ENCODE measurements at places on chromosomes 12 and 14. TPM values are rescaled to one million over a fixed set of nuclear protein-coding genes. Genes with fewer than 3 reads are reported as not detected.

GRCh38 chr12:97169889-97170567 lies 263.0 kb downstream of the NEDD1 start:
- no peak for DNase-seq

- no peak for DNase-seq
Observed at GRCh38 chr14:94522115-94522724, 13.0 kb upstream of the SERPINA12 start.

GRCh38 chr12:47896633-47897032 lies 8.2 kb downstream of the VDR start:
- DNase-seq, result peak; percentile 89

DNA sequence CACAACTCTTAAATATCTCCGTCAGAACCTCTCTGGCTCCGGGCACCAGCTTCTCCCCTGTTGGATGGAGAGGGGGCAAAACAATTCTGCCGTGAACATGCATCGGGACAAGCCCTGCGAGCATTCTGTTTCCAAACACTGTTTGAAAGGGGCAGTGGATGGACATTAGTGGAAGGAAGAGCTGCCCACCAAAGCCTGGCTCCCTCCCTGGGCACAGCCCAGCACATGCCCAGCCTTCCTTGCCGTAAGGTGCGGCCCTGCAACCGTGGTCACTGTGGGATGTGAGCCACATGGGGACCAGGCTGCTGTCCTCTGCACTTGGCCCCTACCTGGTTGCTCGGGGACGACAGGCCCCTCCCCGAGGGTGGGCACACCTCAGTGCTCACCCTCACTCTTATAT lies 54.0 kb downstream of the TRAFD1 start:
- no peak for DNase-seq

- DNase-seq, result no peak
Observed at GRCh38 chr12:132043216-132043615, 93.5 kb downstream of the EP400 start.

- DNase-seq, result no peak
Observed at GRCh38 chr12:3931776-3932175, 58.6 kb upstream of the PARP11 start.

GRCh38 chr12:104371043-104371870 lies 67.7 kb downstream of the EID3 start:
- peak; percentile 95 for DNase-seq

DNA sequence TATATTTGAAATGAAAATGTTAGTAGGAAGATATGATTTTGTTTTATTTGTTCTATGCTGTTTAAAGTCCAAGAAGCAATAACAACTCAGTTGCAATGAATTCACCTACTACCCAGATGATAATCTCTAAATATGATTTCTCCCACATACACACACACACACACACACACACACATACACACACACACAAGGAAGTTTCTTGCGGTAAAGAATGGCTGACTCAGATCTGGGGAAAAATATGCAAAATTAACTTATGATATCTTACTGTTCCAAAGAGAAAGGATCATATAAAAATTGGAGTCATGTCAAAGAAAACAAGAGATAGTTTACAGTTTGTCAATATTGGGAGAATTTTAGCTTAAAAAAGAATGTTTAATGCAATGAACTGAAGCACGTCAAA lies 456.7 kb downstream of the SLC16A7 start:
- no peak for DNase-seq

The NRXN3 gene
- total RNA-seq, result not detected

- no peak for DNase-seq
Observed at GRCh38 chr12:88258396-88258795, 116.3 kb downstream of the TMTC3 start.

DNA sequence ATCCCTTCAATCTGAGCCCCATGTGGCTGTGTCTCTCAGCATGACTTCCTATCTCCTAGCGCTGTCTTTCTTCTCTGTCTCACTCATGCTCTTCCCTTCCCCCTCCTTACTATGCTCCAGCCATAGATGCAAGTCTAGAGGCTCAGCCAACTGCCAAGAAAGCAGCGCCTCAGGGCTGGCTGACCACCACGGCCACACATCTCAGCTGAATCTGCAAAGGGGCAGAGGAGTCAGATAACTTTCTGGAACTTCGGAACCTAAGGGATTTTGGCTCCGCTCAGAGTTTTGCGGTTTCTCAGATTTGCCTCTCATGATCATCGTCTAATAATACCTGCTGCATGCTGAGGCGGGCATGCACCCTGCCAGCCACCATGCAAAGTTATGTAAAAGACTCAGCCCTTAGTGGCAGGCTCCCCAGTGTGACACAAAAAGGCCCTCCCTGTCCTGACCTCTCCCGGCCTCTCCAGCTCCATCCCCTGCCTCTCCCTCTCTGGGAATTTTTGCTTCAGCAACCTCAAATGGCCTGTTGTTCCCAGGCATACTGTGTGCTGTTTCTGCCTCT lies 5.0 kb upstream of the FGF6 start:
- DNase-seq, result no peak

The POC1B gene
- total RNA-seq, result 13.6 TPM

- DNase-seq, result no peak
Observed at GRCh38 chr12:72269491-72269890, 2.7 kb upstream of the TRHDE start.

- no peak for DNase-seq
Observed at GRCh38 chr12:94498698-94499097, 39.0 kb upstream of the CEP83 start.

DNA sequence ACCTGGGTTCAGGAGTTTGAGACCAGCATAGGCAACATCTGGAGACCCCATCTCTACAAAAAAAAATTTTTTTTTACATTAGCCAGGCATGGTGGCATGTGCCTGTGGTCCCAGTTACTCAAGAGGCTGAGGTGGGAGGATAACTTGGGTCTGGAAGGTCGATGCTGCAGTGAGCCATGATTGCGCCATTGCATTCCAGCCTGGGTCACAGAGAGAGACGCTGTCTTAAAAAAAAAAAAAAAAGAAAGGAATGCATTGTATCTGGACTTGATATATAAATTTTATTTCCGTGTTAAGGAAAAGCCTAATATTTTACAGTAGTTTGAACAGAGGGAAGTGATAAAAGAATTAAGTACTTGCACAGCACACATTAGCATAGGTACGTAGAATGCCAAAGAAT lies 97.2 kb downstream of the ZC3H14 start:
- DNase-seq, result no peak

The ISCA2 gene
- total RNA-seq, result 83.2 TPM

The SLCO1B1 gene
- total RNA-seq, result 0.50 TPM

The NTF3 gene
- total RNA-seq, result not detected

The FAM161B gene
- total RNA-seq, result 1.6 TPM

GRCh38 chr12:13913371-13913770 lies 68.0 kb downstream of the GRIN2B start:
- DNase-seq, result no peak

The FGD6 gene
- 18.1 TPM for total RNA-seq

- no peak for DNase-seq
Observed at GRCh38 chr12:122874081-122874480, 21.8 kb downstream of the VPS37B start.

The TXNRD1 gene
- 1,205 TPM for total RNA-seq

DNA sequence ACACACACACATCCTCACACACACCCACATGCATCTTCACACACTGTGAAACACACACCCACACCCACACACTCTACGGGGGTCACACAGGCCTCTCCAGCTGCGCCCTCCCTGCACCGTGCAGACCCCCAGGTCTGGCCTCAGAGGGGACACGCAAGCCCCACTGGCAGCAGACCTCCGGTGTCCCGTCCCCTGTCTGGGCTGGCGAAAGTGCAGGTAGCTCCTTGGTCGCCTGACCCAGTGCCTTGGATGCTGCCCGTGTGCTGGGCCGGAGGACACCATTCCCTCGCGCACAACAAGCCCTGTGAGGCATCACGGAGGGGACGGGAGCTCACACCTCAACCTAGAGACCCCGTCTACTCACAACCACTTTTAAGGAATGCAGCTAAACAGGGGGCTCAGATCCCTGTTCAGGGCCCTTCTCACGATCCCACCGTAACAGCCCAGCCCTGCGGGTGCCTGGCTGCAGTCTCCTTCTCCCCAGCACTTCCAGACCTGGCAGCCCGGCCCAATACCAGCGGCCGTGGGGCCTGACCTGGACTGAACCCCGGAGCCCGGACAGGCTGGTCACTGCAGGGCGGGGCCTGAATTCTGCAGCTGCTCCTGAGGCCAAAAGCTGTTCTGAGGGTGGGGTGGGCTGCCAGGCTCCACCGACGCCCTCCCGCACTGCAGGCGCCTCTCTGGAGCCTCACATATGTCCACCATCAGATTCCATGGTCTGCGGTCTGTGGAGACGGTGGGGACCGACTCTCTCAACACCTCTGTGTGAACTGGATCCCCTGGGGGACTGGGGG lies 42.1 kb upstream of the FZD10 start:
- DNase-seq, result no peak

GRCh38 chr14:50657753-50658152 lies 10.4 kb downstream of the SAV1 start:
- DNase-seq, result no peak

DNA sequence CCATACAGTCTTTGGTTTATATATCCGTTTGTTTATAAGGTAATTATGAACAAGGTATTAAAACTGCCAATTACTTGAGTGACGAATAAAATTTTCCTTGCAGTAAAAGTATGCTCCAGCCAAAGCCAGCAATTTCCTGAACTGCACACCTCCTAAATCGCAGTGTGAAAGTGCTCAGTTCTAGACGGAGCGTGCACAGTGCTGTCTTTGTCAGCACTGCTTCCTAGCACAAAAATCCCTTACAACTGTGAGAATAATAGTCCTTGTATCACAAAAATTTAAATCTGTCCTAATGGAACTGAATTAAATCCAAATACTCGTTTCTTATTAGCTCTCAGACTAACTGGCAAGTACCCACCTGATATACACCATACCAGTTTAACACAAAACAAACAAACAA lies 26.3 kb downstream of the LRIG3 start:
- DNase-seq, result no peak

The CLEC1B gene
- total RNA-seq, result not detected

GRCh38 chr12:40158592-40159111 lies 52.8 kb upstream of the SLC2A13 start:
- DNase-seq, result no peak

The MYL6B gene
- total RNA-seq, result 120 TPM

The MANSC1 gene
- total RNA-seq, result 32.0 TPM

The ACADS gene
- total RNA-seq, result 14.2 TPM

DNA sequence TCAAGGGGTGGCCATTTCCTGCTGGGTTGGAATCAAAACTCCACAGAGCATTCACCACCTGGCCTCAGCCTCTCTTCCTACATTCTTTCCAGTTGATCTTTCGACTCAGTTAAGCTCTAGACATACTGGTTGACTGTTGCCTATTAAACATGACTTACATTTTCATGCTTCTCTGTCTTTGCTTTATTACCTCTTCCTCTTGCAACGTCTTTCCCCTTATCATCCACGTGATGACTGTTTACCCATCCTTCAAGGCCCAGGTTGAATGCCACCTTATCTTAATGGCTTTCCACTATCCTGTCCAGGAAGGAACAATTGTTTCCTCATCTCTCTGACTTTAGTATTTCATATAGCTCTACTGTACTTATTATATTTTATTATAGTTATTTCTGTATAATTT lies 24.4 kb upstream of the CCDC175 start:
- no peak for DNase-seq

GRCh38 chr14:35553808-35554207 lies 19.8 kb downstream of the INSM2 start:
- no peak for DNase-seq

GRCh38 chr12:91651728-91652127 lies 469.1 kb upstream of the DCN start:
- DNase-seq, result no peak

DNA sequence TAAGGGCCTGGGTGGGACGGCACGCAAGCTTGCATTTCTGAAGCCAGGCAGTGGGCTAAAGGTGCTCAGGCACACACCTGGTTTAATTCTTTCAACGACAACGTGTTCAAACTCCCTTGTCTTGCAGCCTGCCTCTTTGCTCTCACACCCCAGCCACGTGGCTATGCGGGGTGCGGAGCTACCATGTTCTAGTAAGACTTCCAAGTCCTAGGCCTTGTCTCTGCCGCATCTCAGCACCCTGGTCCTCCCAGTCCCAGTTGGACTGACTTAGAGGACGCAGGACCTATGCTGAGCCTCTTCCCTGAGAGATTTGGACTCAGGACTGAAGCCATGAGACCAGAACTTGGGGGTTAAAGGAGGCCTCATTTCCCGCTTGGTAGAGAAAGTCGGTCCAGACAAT lies 62.2 kb downstream of the CLMN start:
- DNase-seq, result no peak

DNA sequence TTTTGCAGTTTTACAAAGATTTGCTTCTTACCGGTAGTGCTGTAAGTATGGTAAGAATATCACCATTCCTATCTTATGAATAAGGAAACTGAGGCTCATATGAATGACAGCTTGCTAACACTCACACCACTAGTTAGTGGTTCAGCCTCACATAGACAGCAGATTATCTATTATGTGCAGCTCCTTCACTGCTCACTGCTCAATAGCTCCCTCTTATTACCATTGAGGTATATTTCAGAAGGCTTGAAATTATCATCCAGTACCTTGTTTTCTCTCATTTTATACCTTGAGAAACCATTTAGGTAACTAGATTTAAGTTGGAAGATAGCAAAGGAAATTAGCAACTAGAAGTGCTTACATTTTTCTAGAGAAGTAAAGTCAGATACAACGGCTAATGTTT lies 15.5 kb downstream of the RIC8B start:
- no peak for DNase-seq

DNA sequence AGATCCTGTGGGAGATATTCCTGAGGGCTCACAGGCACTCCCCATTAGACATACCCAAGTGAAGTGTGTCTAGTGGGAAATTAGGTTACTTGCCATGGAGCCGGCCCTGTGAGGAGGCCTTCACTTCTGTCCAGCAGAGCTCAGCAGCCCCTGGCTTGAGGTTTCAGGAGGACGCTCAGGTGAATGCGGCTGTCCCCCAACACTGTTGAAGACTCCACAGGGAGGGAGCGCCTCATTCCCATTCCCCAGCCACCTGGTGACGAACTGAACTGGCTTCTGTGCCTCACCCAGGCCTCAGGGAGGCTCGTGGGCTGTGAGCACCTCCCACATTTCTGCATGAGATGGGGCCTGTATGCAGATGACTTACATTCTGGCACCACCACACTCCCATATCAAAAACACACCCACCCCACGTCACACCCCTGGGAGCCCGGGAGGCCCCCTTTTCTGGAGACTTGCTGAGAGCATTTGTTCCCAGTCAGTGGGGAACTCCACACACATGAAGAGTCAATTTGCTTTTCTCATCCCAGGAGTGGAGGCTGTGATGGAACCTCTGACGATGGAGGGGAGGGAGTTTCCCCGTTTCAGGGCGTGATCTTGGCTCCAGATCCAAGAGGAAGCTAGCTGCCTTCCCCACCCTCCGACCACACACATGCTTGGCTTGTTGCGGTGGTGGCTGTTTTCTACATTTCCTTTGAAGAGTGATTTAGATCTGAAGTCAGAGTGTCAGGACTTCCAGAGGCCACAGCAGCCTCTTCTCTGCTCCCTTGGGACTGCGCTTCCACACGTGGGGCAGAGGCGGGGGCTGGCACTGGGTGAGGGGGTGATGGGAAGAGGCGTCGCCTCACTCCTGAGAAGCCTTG lies 120.7 kb downstream of the ADGRD1 start:
- DNase-seq, result no peak

The GDF3 gene
- not detected for total RNA-seq

The TMEM30B gene
- total RNA-seq, result 19.6 TPM

Data from PC-9 (cell line).